ENCODE measurements at places on chromosomes 3 and 15. TPM values are rescaled to one million over a fixed set of nuclear protein-coding genes. Genes with fewer than 3 reads are reported as not detected.

DNA sequence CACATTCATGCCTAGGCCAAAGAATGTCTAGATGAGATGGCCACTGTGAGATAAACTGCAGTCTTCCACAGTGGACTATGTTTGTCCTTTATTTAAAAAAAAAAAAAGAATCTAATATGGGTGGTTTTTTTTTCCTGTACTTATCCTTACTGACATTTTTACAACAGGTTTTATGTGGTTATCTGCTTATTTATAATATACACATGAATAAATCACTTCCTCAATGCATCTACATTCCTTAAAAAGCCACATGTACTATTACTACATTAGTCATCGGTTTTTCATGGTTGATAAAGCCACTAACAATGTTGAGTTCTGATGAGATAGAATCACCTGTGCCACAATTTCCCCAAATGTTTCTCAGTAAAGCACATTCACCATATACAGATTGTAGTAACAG, 341.3 kb upstream of the THBS1 start:
- H3K27me3 ChIP-seq = no peaks in the 10 kb centered on the region
- no peak overlapping the region for H3K4me3 ChIP-seq

DNA sequence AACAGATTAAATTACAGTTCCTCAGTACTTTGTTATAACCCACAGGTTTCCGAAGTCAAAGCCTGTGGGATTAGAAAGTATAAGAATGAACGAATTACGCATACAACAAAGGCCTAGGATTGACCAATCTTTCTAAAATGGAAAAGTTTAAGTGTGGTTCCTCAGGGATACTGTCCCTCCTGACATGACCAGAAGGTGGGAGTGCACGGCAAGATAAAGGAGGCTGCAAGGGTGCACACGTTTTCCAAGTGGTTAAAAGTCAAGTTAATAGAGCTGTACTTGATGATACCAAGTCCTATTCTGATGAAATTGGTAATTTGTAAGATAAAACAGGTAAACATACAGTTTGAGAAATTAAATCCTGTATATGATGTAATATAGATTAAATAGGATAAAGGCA, 96.2 kb downstream of the ALDH1A2 start:
- no peaks in the 10 kb centered on the region for H3K36me3 ChIP-seq
- H3K27ac ChIP-seq = no peak overlapping the region
- DNase-seq = no peak
- no peak overlapping the region for H3K4me3 ChIP-seq

GRCh38 chr3:45414823-45415222, 26.4 kb downstream of the LARS2 start:
- no peak overlapping the region for H3K27ac ChIP-seq
- no peak overlapping the region for H3K4me3 ChIP-seq
- H3K27me3 ChIP-seq = no peaks in the 10 kb centered on the region
- no peak for DNase-seq

GRCh38 chr15:96403071-96403470, 72.6 kb downstream of the NR2F2 start:
- no peak overlapping the region for H3K27ac ChIP-seq
- peaks cover 64% of the 10 kb centered on the region for H3K27me3 ChIP-seq
- H3K36me3 ChIP-seq = no peaks in the 10 kb centered on the region
- DNase-seq = no peak

Gene NME9
- 3.7 TPM for total RNA-seq

Gene CHRNA5
- total RNA-seq = 11.5 TPM

DNA sequence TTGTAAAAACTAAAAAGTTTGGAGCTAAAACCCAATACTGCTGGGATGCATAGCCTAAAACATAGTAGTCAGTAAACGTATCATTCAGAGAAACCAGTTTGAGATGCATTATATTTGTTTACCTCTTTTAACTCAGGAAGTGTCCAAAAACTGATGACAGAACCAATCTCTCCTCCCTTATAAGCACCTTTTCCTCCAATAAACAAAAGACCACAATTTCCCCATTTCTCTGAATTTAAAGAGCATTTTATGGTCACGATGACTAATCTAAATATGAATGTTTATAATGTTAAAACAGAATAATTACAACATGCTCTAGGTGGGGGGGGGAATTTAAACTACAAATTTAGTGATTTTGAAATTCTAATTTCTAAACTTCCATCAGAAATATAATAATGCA, 58.5 kb downstream of the CEP63 start:
- H3K4me1 ChIP-seq = no peaks in the 10 kb centered on the region
- H3K36me3 ChIP-seq = peaks cover 10% of the 10 kb centered on the region
- H3K4me3 ChIP-seq = no peak overlapping the region

GRCh38 chr3:13008155-13008995, 64.9 kb downstream of the IQSEC1 start:
- H3K4me3 ChIP-seq = no peak overlapping the region
- no peaks in the 10 kb centered on the region for H3K36me3 ChIP-seq
- no peaks in the 10 kb centered on the region for H3K27me3 ChIP-seq
- no peak for DNase-seq

- H3K27me3 ChIP-seq = peaks cover 9% of the 10 kb centered on the region
- DNase-seq = peak; percentile 11
- H3K36me3 ChIP-seq = no peaks in the 10 kb centered on the region
- H3K4me3 ChIP-seq = no peak overlapping the region
- no peaks in the 10 kb centered on the region for H3K4me1 ChIP-seq
These were observed 65.4 kb upstream of the ITGA11 start for GRCh38 chr15:68497206-68497910.

Gene ITPKA
- total RNA-seq = 1.9 TPM

Gene PIGX
- 20.0 TPM for total RNA-seq

DNA sequence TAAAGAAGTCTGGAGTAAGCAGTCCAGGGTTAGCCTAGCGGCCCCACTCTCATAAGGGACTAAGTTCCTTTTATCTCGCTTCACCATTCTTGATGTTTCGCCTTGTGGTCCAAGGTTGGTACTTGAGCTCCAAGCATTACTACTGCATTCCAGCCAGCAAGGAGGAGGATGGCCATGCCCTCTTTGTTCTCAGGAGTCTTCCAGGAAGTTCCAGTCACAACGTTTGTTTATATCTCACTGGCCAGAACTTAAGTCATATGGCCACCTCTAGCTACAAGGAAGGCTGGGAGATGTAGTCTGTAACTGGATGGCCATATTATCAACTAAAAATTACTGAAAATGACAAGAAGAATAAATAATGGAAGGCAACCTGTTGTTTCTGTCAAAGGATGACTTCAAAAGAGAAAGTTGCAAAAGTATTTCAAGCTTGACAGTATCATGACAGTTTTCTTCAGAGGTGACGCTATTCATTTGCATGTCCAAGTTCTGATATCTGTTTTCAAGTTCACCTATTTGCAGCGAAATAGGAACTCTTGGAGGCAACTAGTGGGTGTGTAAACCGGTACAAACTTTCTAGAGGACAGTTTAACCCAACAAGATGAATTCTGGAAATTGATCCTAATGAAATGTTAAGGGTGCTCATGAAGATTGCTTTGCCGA, 118.6 kb downstream of the PGPEP1L start:
- H3K4me3 ChIP-seq = no peak overlapping the region
- peaks cover 11% of the 10 kb centered on the region for H3K36me3 ChIP-seq
- H3K27me3 ChIP-seq = no peaks in the 10 kb centered on the region
- peaks cover 32% of the 10 kb centered on the region for H3K4me1 ChIP-seq
- H3K27ac ChIP-seq = no peak overlapping the region
- DNase-seq = no peak

DNA sequence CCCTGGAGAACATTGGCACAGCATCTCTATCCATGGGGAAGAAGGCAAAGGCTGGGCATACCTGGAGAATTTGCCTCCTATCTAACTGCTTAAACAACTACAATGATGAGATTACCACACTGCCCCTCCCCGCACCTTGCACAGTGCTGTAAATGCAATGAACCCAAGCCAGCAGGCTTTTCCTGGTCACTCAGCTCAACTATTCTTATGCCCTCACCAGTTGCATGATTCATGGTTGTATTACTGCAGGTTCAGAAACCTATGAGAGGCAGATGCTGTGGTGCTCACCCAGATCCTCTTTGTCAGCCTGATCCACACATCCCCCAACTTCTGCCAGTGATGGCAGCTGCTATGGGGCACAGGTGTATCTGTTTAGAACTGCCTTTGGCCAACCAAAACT, 77.7 kb upstream of the STAC start:
- no peak overlapping the region for H3K4me3 ChIP-seq
- no peaks in the 10 kb centered on the region for H3K4me1 ChIP-seq
- no peaks in the 10 kb centered on the region for H3K36me3 ChIP-seq
- H3K27me3 ChIP-seq = peaks cover 3% of the 10 kb centered on the region
- DNase-seq = no peak

Gene CATSPER2
- total RNA-seq = 5.1 TPM

DNA sequence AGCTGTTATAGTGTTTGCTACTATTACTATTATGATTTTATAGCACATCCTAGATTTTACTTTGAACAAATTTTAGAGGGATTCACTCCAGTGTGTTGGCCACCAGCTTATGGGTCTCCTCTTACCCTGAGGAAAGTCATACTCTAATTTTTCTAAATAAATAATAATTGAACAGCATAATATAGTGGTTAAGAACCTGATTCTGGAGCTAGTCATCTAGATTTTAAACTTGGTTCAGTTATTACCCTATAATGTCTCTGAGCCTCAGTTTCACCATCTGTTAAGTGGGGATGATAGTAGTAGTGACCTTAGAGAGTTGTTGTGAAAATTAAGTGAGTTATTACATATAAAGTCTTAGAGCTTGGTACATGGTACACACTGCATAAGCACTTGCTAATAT, 30.7 kb upstream of the TOPAZ1 start:
- no peaks in the 10 kb centered on the region for H3K36me3 ChIP-seq
- no peaks in the 10 kb centered on the region for H3K4me1 ChIP-seq
- no peak overlapping the region for H3K27ac ChIP-seq
- H3K4me3 ChIP-seq = no peak overlapping the region
- H3K27me3 ChIP-seq = peaks cover 28% of the 10 kb centered on the region
- DNase-seq = no peak

DNA sequence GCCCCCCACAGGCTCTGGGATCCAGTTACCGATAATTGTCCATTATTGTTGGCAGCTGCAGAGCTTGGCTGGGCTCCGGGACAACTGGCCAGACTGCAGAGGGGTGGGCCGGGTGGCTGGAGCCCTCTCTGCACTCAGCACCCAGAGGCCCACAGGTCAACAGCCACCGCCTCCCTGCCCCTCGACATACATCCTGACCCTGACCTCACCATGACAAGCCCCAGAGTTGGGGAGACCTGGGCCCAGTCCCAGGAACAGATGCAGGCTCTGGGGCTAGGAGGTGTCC, 22.4 kb downstream of the PTH1R start:
- H3K36me3 ChIP-seq = peaks cover 3% of the 10 kb centered on the region
- no peak for DNase-seq
- H3K27me3 ChIP-seq = peaks cover 4% of the 10 kb centered on the region
- H3K4me1 ChIP-seq = peaks cover 11% of the 10 kb centered on the region
- no peak overlapping the region for H3K4me3 ChIP-seq
- no peak overlapping the region for H3K27ac ChIP-seq

DNA sequence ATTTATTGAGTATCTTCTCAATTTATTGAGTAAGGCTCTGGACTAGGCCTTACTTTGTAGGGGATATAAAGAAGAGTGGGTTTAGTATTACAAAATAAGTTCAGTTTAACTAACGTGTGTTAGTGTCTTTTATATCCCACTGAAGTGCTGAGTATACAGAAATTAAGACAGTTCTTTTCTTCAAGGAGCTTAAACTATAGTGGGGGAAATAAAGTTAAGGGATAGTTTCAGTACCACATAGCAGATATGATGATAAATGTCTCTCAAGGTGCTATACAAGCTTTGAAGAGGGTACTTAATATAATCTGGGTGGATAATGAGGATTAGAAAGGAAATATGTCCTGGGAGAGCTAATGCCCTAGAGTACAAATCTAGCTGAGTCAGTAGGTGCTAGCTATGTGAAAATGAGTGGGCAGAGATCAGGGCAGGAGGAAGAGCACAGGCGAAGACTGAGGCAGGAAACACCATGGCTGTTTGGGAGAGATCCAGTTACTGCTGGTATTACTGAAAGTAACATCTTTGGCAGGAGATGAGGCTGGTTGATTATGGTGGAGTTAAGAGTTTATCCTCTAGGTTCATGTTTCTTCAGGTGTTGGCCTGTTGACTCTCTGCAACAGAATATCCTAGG, 46.0 kb downstream of the TEX9 start:
- no peaks in the 10 kb centered on the region for H3K27me3 ChIP-seq
- H3K36me3 ChIP-seq = peaks cover 14% of the 10 kb centered on the region
- no peak overlapping the region for H3K27ac ChIP-seq
- no peaks in the 10 kb centered on the region for H3K4me1 ChIP-seq
- no peak overlapping the region for H3K4me3 ChIP-seq

DNA sequence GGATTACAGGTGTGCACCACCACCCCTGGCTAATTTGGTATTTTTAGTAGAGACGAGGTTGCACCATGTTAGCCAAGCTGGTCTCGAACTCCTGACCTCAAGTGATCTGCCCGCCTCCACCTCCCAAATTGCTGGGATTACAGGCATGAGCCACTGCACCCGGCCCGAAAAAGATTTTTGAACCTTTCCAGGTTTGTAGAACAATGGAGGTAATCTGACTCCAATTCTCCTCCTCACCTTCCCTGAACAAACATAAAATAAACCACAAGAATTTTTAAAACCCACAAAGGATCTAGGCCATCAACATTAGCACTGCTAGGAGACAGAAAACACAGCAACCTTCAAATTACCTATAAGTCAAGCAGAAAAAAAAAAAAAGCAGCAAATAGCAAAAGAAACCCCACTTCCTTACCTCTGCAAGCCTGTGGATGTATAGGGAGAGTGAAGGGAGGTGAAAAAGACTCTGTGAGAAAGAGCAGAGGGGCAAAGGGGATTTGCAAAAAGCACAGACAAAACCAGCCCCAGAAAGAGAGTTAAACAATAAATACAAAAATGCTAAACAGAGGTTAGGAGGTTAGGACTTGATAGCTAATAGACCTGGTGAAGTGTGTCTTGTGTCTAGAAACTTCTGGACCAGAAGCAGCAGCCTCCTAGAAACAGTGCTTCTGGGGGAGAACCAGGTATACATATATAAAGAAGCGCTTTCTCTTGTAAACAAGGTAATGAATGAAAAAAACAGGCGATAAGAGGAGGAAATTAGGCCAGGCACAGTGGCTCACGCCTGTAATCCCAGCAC, 32.1 kb downstream of the TFDP2 start:
- H3K36me3 ChIP-seq = peaks cover 3% of the 10 kb centered on the region
- no peak overlapping the region for H3K4me3 ChIP-seq
- H3K27ac ChIP-seq = no peak overlapping the region
- DNase-seq = no peak

GRCh38 chr3:139652561-139652960, 25.2 kb downstream of the NMNAT3 start:
- peaks cover 4% of the 10 kb centered on the region for H3K36me3 ChIP-seq
- H3K27ac ChIP-seq = no peak overlapping the region
- no peaks in the 10 kb centered on the region for H3K27me3 ChIP-seq
- H3K4me3 ChIP-seq = no peak overlapping the region
